ENCODE measurements at places on chromosomes 4 and X. TPM values are rescaled to one million over a fixed set of nuclear protein-coding genes. Genes with fewer than 3 reads are reported as not detected.

DNA sequence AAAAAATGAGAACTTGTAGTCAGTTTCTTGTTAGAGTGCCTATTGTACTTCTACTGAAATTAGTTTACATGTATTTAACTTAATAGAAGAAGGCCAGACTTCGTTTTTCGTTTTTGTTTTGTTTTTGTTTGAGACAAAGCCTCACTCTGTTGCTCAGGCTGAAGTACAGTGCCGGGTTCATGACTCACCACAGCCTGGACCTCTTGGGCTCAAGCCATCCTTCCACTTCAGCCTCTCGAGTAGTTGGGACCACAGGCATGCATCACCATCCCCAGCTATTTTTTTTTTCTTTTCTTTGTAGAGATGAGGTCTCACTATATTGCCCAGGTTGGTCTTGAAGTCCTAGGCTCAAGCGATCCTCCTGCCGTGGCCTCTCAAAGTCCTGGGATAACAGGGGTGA is 793.9 kb downstream of the ADGRL3 start:
- H3K27me3 ChIP-seq, result no peaks in the 10 kb centered on the region
- H3K4me3 ChIP-seq, result no peak overlapping the region
- DNase-seq, result peak; percentile 23
- H3K27ac ChIP-seq, result no peak overlapping the region
- no peaks in the 10 kb centered on the region for H3K4me1 ChIP-seq
- no peaks in the 10 kb centered on the region for H3K36me3 ChIP-seq

- H3K4me1 ChIP-seq, result no peaks in the 10 kb centered on the region
- H3K27me3 ChIP-seq, result no peaks in the 10 kb centered on the region
- H3K36me3 ChIP-seq, result peaks cover 6% of the 10 kb centered on the region
- H3K4me3 ChIP-seq, result no peak overlapping the region
- H3K27ac ChIP-seq, result no peak overlapping the region
Observed at GRCh38 chrX:136810493-136810892, 29.8 kb upstream of the ARHGEF6 start.

- no peak overlapping the region for H3K4me3 ChIP-seq
- no peaks in the 10 kb centered on the region for H3K4me1 ChIP-seq
- no peaks in the 10 kb centered on the region for H3K27me3 ChIP-seq
- no peak overlapping the region for H3K27ac ChIP-seq
- peak; percentile 21 for DNase-seq
- H3K36me3 ChIP-seq, result no peaks in the 10 kb centered on the region
Observed at GRCh38 chr4:164536814-164537213, 217.1 kb upstream of the SMIM31 start.

DNA sequence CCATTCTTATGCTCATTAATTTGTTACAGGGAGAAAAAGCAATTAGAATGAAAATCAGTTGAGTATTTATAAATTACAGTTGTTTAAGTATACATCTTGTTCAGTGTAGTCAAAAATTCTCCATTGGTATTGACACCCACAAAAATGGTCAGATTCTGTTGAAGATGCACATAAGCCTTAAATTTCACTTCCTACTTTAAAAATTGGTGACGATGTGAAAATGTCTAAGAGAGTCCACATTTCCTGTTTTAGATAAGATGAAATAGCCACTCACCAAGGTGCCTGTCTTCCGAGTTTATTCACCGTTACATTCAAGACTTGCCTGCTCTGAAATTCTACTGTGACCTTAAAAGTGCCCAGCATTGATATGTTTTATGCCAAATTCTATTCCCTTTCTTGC is 93.6 kb downstream of the GPR143 start:
- no peak overlapping the region for H3K27ac ChIP-seq
- H3K27me3 ChIP-seq, result no peaks in the 10 kb centered on the region
- no peak for DNase-seq

GRCh38 chr4:175065228-175065627 is 147.1 kb downstream of the ADAM29 start:
- no peak overlapping the region for H3K4me3 ChIP-seq
- no peaks in the 10 kb centered on the region for H3K4me1 ChIP-seq
- H3K27ac ChIP-seq, result no peak overlapping the region
- DNase-seq, result no peak
- no peaks in the 10 kb centered on the region for H3K27me3 ChIP-seq

GRCh38 chr4:55386073-55386472 is 9.7 kb upstream of the TMEM165 start:
- peak; percentile 46 for DNase-seq
- no peaks in the 10 kb centered on the region for H3K4me1 ChIP-seq
- no peak overlapping the region for H3K4me3 ChIP-seq
- H3K27ac ChIP-seq, result no peak overlapping the region
- H3K27me3 ChIP-seq, result no peaks in the 10 kb centered on the region

GRCh38 chrX:34559325-34559724 is 97.8 kb downstream of the TMEM47 start:
- no peak overlapping the region for H3K27ac ChIP-seq
- H3K4me1 ChIP-seq, result no peaks in the 10 kb centered on the region
- no peak overlapping the region for H3K4me3 ChIP-seq
- DNase-seq, result no peak
- no peaks in the 10 kb centered on the region for H3K27me3 ChIP-seq

- no peaks in the 10 kb centered on the region for H3K27me3 ChIP-seq
- H3K4me1 ChIP-seq, result no peaks in the 10 kb centered on the region
- DNase-seq, result no peak
- H3K36me3 ChIP-seq, result no peaks in the 10 kb centered on the region
Observed at GRCh38 chr4:107255596-107255995, 219.5 kb upstream of the DKK2 start.

Gene F8A3
- total RNA-seq, result 0.63 TPM

Gene MAGEH1
- 88.9 TPM for total RNA-seq

Gene CT45A2
- total RNA-seq, result not detected

Gene SHISA3
- 13.3 TPM for total RNA-seq
